ENCODE measurements at places on chromosomes 6 and 20. TPM values are rescaled to one million over a fixed set of nuclear protein-coding genes. Genes with fewer than 3 reads are reported as not detected.

Gene C20orf141
- total RNA-seq, result not detected

Gene PYGB
- 87.9 TPM for total RNA-seq

Gene MYB
- 0.59 TPM for total RNA-seq

Gene FRK
- total RNA-seq, result 2.2 TPM

Gene COL12A1
- total RNA-seq, result 423 TPM

Gene PAK5
- not detected for total RNA-seq

Gene HLA-DPA1
- 179 TPM for total RNA-seq

Gene PRICKLE4
- total RNA-seq, result 17.9 TPM

Gene RWDD1
- 51.1 TPM for total RNA-seq

Gene TAF8
- total RNA-seq, result 45.6 TPM

Gene HAO1
- total RNA-seq, result not detected

Gene ZNF831
- total RNA-seq, result 0.28 TPM

Gene PDE7B
- 15.4 TPM for total RNA-seq

Gene R3HDML
- total RNA-seq, result not detected

Gene MAP7
- 0.91 TPM for total RNA-seq

Gene SERPINB6
- total RNA-seq, result 84.9 TPM

Gene MOCS3
- 3.8 TPM for total RNA-seq

Gene RSPH9
- not detected for total RNA-seq

Gene ASF1A
- 2.8 TPM for total RNA-seq

Gene SEL1L2
- 1.0 TPM for total RNA-seq

Gene GCNT2
- 16.2 TPM for total RNA-seq

Gene FAM162B
- 8.0 TPM for total RNA-seq

Gene NKX2-2
- total RNA-seq, result not detected

Gene APOM
- total RNA-seq, result 2.6 TPM

Gene CYP39A1
- total RNA-seq, result 18.9 TPM

Gene BTN3A1
- total RNA-seq, result 12.0 TPM

Gene RHAG
- not detected for total RNA-seq
